ENCODE measurements at places on chromosomes 11 and 22.

DNA sequence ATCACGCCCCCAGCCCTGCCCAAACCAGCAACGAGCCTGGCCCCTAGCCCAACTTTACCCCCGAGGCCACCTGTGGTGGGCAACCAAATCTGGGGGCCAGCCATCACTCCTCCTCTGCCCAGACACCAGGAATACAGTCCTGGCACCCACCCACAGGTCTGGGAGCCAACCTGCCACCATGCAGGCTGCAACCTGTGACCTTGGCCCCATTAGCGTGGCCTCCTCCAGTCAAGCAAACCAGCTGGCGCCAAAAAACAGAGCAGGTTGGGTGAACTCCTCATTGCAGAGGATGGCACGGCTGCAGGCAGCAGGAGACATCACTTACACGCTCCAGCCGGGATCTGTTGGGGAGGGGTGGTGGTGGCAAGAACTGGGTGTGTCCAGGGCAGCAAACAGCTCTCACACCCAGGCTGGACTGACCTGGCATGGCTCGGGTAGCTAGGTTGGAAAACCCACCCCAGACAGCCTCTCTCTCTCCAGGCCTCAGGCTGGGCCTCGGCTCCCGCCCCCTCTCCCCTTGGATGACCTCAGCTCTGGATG, 65.5 kb upstream of the TCF20 start:
- no peak for DNase-seq

DNA sequence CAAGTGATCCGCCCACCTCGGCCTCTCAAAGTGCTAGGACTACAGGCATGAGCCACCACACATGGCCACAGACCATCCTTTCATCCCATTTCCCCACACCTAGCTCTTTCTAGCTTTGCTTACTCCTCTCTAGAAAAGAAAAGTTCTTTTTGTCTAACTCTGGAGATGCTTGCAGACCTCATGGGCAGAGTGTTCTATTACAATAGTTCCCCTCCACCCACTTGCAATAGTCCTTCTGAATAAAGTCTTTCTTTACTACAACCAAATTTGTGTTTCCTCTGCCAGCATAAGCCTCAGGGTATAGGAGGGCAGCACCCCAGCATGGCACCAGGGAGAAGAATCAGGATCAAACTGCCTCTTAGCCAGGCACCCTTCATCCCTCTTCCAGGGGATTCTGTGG, 18.8 kb upstream of the RTL6 start:
- no peak for DNase-seq

GRCh38 chr11:19982774-19983495, 177.3 kb downstream of the DBX1 start:
- no peak for DNase-seq

DNA sequence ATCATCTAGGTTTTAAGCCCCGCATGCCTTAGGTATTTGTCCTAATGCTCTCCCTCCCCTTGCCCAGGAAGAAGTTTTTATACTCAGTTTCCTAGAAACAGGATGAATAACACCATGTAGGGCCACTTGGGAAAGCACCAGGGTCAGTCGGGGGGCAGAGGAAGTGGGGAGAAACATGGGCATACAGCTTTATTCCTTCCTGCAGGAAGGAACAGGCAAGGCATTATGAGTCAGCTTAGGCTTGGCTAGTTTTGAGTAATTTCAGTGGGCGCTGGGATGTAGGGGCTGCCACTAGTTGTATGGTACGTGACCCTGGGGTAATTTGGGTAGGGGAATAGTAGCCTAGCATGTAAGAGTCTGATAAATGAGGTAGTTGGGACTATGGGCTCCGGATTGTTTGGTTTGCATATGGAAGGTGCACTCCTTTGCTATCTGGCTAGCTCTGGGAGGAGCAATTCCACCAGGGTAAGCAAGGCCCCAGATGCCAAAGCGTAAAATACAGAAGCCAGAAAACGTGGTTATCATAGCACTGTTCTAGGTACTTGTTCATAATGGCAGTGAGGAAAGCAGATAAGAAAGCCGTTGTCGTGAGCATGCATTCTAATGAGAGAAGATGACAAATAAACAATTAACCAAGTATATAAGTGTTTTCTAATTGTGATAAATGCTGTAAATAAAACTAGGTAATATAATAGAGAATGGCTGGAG, 24.8 kb downstream of the ACER3 start:
- DNase-seq = no peak

DNA sequence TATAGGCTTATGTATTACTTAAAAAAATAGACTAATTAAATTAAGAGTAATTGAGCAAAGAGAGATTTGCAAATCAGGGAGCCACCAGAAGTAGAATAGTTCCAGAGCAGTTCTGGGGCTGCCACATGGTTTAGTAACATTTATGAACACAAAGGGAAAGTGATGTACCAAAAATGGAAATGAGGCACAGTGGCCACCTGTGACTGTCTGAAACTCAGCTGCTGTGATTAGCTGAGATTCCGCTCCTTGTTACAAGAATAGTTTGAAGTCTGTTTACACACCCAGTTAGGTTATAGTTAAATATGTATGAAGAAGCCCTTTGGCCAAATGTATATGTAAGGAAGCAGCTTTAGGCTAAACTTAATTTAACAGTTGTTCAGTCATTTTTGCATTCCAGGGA, 901.5 kb upstream of the CHORDC1 start:
- no peak for DNase-seq

- DNase-seq = no peak
Observed at GRCh38 chr11:12502046-12502445, 124.7 kb downstream of the PARVA start.

GRCh38 chr11:80914311-80914710, 1473.5 kb upstream of the TENM4 start:
- no peak for DNase-seq
